AML-193 (cell line): ENCODE measurements at places on chromosomes 2 and 18.

DNA sequence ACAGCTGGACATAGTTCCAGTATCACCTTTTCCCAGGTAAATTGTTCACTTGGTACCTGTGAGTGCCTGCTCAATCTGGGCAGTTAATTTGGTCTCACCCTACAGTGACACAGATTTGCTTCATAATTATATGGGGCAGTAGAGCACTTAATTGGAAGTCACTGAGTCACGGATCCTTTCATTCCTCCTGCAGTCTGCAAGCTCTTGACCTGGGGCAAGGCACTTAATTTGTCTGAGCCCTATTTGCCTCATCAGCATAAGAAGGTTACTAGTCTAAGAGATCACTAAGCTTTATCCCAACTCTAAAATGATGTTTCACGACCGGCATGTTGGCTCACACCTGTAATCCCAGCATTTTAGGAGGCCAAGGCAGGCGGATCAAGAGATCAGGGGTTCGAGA lies 8.9 kb downstream of the FBXO36 start:
- DNase-seq, result no peak

DNA sequence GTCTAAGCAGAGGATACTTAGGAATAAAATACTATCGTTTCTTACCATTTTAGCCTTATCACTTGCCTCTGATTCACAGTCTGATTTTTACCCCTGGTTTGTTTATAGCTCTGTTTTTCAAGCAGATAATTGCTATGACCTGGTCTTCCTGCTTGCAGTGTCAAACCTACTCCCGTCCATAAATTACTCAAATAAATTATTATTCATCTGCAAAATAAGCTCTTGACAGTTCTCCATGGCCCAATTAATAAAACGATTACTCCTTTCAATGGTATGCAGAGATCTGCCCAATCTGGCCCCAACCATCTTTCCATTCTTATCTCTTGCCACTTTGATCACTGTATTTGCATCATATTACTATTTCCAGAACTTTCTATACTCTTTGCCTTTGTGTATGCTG lies 354.0 kb downstream of the CCDC85A start:
- no peak for DNase-seq

DNA sequence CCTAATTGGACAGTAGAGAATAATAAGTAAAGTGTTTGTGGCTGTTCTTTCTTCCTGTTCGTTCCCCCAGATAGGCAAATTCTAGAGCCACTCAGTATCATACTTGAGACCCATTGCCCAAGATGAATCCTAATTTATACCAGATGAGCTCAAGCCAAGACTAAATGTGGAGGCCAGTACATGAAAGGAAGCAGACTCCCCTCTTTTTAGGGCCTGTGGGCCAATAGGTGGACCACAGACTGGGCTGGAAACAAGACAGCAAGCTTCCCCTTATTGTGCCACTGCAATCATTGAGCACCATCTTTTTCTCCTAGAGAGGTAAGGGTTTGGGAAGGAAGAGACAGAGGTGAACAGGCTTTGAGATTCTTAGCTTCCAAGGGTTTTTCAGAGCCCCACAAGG lies 141.9 kb downstream of the MGAT5 start:
- DNase-seq, result peak; percentile 60

DNA sequence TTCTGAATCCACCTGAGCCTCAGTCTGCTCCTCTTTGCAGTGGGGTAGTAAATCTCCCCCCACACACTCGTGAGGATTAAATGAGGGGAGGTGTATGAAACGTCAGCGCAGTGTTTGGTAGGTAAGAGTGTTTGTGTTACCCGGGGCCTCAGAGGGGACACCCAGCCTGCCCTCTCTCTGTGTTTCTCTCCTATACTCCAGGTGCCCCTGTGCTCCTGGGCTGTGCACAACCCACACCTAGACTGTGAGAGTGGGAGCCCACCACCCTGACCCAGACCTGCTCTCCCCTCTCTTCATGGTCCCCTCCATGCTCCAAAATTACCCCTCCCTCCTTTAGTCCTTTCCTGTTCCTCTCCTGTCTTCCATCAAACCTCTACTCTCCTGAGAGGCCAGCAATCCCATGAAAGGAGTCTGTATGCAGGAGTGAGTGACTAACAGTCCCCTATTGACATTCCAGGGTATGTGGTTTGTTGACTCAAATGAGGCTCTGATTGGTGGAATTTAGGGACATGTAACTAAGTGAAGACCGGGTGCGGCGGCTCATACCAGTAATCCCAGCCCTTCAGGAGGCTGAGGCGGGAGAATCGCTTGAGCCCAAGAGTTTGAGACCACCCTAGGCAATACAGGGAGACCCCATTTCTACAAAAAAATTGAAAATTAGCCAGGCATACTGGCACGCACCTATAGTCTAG lies 10.4 kb downstream of the CIB4 start:
- no peak for DNase-seq

GRCh38 chr2:217404236-217404760 lies 544.4 kb upstream of the TNP1 start:
- no peak for DNase-seq

GRCh38 chr2:234986876-234987720 lies 35.3 kb downstream of the SH3BP4 start:
- no peak for DNase-seq

DNA sequence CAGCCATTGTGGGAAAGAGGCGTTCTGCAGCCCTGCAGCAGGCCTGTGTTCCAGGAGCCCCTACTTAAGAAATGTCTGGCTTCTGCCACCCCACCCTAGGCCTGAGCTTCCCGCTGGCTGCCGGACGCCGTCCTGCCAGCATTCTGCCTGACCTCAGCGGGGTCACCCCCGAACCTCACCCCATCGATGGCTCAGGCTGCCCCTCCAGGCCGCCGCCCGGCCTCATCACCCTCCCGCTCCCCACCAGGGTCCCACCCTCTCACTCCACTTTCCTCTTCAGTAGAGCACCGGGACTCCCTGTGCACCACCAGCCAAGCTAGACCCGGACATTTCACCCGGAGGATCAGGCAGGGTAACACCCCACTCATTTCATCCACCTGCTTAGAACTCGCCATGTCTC lies 73.6 kb upstream of the SALL3 start:
- DNase-seq, result no peak

DNA sequence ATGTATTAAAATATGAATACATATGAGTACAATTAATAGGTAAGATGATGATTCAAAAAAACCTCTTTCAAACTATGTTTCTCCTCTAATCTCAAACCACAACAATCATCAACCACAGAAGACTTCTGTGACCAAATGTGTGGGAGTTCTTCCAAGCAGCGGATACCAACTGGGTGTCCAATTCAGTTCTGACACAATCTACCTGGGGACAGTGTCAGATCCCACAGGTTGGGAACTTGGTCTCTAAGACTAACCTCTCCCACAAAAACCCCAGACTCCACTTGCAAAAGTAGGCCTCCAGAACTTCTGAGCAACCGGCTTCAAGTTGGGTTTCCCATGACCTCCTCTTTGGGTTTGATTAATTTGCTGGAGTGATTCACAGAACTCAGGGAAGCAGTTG lies 26.9 kb downstream of the FASTKD1 start:
- DNase-seq, result no peak

GRCh38 chr2:75516378-75517360 lies 44.1 kb downstream of the EVA1A start:
- no peak for DNase-seq

DNA sequence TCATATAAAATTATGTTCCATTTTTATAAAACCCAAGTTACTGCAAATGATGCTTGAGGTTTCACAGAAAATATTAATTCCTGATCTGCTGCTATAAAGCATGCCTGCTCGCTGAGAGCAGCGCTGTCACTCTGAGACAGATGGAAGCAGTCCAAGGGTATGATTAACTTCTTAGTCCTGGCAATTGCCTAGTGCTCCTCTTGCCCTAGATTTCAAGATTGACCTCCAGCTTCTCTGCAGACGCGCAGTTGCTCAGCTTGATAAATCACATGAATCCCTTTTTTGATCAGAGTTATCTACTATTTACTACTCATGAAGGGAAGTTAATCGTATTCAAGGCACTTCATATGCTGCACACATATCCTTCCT lies 154.6 kb upstream of the REV1 start:
- no peak for DNase-seq

DNA sequence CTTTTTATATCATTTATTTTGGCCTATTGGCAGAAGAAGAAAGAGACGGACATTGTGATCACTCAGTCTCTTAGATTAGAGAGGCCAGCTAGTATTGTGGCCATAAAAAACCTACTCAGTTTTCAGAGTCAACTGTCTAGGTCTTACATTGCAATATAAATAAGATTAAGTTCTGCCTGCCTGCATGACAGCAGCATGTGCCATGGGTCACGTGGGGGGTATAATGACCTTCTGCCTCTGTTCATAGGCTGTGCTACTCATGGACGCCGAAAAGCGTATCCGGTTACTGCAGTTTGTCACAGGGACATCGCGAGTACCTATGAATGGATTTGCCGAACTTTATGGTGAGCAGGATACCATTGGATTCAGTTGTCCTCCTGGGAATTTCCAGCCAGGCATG lies 238.5 kb downstream of the ALPK2 start:
- DNase-seq, result no peak

DNA sequence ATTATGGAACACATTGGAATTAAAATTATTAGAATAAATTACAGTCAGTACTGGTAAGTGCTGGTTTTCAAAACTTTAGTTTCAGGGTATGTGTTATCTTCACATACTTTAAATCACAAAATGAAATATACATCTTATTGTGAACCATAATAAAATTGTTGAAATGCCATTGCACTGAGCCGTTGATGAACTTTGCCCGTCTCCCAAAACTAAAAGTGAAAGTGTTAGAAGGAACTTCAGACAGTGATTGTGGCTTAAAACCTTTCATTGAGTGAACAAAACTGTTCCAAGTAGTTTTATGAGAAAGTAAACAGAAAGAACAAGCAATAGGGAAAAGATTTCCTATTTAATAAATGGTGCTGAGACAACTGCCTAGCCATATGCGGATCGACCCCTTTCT lies 811.6 kb downstream of the PLCL1 start:
- DNase-seq, result no peak

GRCh38 chr18:47895565-47896250 lies 34.8 kb downstream of the SMAD2 start:
- DNase-seq, result no peak

- peak; percentile 32 for DNase-seq
Measured at GRCh38 chr2:118046634-118047210, 32.9 kb upstream of the CCDC93 start.

DNA sequence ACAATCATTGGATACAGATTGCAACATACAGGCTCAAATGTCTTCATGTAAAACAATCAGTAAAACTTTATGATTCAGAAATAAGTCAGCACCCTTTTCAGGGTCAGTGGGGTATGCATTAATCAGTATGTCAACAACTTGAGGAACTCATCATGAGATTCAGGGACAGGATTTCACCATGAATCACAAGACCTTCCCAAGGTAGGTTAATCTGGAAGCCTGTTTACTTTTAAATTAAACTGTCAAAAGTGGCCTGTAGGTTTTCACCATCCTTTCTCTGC lies 104.8 kb downstream of the SP100 start:
- no peak for DNase-seq

DNA sequence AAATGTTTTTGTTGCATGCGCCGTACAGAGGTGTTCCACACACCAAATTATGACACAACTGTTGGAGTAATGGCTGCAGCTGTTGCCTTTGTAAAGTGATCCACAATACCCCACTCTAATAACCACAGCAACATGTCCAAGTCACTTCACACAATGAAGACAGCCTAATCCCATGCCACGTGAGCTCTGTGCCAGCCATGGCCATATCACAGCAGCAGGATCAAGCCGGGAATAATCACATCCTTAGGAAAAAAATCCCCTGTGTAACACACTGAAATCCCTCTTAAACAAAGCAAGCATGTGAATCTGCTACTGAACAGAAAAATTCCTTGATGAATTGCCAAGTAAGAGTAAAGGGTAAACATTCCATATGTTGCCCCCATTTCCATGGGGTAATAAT lies 179.5 kb upstream of the PARD3B start:
- no peak for DNase-seq

DNA sequence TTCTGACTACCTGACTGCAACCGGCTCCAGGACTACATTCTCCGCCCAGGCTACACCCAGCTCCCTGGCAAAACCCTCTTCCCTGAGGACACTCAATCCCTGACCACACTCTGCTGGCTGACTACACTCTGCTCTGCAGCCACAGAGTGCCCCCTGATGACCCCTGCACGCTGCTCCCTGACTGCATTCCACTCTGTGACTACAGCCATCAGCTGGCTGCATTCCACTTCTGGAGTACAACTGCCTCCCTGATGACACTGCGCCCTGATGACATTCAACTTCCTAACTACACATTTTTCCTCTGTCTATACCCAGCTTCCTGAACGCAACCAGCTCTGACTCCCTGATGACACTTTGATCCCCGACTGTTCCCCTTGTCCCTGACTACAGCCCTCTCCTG lies 71.3 kb upstream of the NRXN1 start:
- DNase-seq, result no peak

- no peak for DNase-seq
Measured at GRCh38 chr18:40365526-40365925, 1589.5 kb upstream of the PIK3C3 start.

DNA sequence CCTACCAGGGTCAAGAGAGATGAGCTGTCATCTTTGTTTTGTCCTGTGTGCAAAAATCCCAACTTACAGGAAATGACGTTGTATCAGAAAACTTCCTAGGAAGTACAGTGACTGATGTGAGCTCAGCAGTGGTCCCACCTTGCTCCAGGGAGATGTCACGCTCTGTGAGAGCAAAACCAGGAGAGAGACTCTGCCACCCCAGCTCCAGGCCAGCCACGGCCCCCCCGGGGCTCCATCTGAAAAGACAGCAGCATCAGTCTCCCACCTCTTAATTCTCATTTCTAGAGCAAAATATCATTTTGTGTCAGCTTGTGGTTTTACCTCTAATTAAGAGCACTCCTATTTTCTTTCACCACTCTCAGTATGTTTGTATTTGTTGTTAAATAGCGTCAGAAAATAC lies 57.5 kb downstream of the MYL12B start:
- no peak for DNase-seq

DNA sequence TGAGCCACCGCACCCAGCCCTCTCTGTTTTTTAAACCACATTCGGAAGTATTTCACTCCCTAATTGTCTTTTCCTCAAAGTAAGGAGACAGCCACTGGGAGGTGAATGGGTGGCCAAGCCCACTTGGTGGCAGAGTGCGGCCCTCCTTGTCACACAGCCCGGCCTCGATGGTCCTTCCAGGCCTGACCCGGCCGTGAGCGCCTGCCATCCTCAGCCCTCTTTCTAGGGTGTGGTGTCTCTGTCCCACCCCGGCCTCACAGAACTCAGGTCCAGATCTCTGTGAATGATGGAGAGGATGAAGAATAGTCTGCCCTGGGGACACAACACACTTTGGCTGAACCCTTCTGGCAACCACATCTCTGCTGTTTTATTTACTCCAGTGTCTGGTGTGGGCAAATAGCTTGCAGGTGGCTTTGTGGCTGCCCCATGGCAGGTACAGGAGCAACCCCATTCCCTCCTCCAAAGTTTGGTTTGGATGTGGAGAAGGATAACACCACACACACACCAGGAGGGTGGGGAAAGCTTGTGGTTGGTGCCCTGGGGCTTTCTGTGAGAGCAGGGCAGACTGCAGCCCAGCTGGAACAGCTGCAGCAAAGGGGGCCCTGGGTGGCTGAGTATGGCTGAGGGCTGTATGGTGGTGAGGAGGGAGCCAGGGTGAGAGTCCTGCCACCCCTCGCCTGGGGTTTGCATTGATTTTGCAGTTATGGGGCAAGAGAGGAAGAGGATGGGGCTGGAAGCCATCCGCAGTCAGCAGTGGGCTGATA lies 88.6 kb downstream of the FAM168B start:
- DNase-seq, result no peak

- DNase-seq, result no peak
Measured at GRCh38 chr2:44599130-44599529, 237.4 kb downstream of the CAMKMT start.
